ENCODE measurements at places on chromosomes 11 and 22. TPM values are rescaled to one million over a fixed set of nuclear protein-coding genes. Genes with fewer than 3 reads are reported as not detected.

The OR2D2 gene
- 0.14 TPM for polyA plus RNA-seq

The CCDC88B gene
- 2.9 TPM for polyA plus RNA-seq

The OR51B5 gene
- polyA plus RNA-seq: not detected

The LRRC10B gene
- polyA plus RNA-seq: not detected

The HMGXB4 gene
- polyA plus RNA-seq: 22.6 TPM

The SCGB1C1 gene
- polyA plus RNA-seq: not detected

The GLB1L2 gene
- polyA plus RNA-seq: 5.1 TPM

The MRGPRE gene
- not detected for polyA plus RNA-seq

The OVOL1 gene
- 23.2 TPM for polyA plus RNA-seq

The LIF gene
- polyA plus RNA-seq: 1.2 TPM

The CRYBB2 gene
- 0.89 TPM for polyA plus RNA-seq

The NAP1L4 gene
- polyA plus RNA-seq: 92.2 TPM

The TRIM29 gene
- 303 TPM for polyA plus RNA-seq

The OR6A2 gene
- 0.05 TPM for polyA plus RNA-seq

The CCDC116 gene
- polyA plus RNA-seq: 0.03 TPM

The PHETA2 gene
- 2.2 TPM for polyA plus RNA-seq

The BTBD18 gene
- not detected for polyA plus RNA-seq

The GRM5 gene
- not detected for polyA plus RNA-seq

The HPX gene
- 0.35 TPM for polyA plus RNA-seq

The MUC15 gene
- 2.2 TPM for polyA plus RNA-seq
